CD4-positive, alpha-beta memory T cell (primary cell): ENCODE measurements at places on chromosomes 11 and 22. TPM values are rescaled to one million over a fixed set of nuclear protein-coding genes. Genes with fewer than 3 reads are reported as not detected.

The FGF19 gene
- not detected for total RNA-seq

The HSPB2 gene
- not detected for total RNA-seq

DNA sequence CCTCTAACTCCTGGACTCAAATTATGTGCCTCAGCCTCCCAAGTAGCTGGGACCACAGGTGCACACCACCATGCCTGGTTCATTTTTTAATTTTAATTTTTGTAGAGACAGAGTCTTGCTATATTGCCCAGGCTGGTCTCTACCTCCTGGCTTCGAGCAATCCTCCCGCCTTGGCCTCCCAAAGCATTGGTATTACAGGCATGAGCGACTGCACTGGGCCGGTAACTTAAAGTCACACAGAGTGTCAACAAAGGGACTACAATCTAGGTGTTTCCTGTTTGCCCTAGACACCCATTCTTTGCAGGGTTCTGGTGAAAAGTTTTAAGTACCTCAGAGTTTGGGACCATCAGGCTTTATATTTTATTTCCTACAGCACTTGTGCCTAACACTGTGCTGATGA, 8.4 kb downstream of the UVRAG start:
- peaks cover 4% of the 10 kb centered on the region for H3K36me3 ChIP-seq
- no peak overlapping the region for H3K27ac ChIP-seq
- H3K4me1 ChIP-seq: peaks cover 29% of the 10 kb centered on the region
- H3K27me3 ChIP-seq: no peaks in the 10 kb centered on the region
- no peak for DNase-seq

GRCh38 chr22:28670756-28671155, 8.9 kb downstream of the TTC28 start:
- H3K4me3 ChIP-seq: no peak overlapping the region
- H3K36me3 ChIP-seq: no peaks in the 10 kb centered on the region
- H3K27ac ChIP-seq: no peak overlapping the region
- no peak for DNase-seq
- H3K27me3 ChIP-seq: peaks cover 26% of the 10 kb centered on the region

GRCh38 chr11:70578371-70578770, 180.0 kb downstream of the CTTN start:
- no peak overlapping the region for H3K27ac ChIP-seq
- H3K4me1 ChIP-seq: no peaks in the 10 kb centered on the region
- H3K36me3 ChIP-seq: no peaks in the 10 kb centered on the region

DNA sequence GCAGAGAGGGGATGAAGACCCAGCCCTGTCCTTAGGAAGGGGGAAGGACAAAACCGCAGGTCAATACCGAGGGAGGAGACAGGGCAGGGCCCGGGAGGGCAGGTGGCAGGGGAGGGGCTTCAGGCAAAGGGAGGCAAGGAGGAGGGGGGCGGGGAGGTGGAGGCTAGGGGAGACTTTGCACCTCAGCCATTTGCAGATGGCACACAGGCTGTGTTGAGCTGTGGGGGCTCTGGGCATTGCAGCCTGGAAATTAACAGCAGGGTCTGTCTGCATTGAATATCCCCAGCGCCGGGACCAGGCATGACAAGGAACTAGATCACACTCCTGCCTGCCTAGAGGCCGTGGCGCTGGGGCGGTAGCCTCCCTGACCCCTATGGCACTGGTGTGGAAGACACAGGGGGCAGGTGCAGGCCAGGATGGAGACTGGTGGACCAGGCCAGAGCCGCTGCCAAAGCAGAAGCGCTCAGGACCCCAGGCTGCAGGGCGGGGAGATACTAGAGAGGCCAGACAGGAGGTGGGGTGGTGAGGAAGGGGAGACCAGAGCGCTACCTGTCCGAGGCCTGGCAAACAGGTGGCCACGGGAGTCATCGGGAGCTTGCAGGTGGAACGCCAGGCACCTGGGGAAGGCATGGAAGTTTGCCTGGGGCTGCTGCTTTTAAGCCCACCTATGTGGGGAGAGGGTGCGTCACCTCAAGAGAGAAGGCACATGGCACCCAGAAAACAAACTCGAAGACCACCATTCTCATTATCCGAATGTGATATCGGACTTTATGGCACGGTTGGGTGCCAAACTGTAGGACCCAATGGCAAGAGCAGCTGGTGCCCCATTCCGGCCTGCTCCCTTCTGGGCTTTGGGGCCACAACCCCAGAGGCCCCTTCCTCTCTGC, 11.5 kb downstream of the CBX6 start:
- no peaks in the 10 kb centered on the region for H3K4me1 ChIP-seq
- H3K4me3 ChIP-seq: no peak overlapping the region
- DNase-seq: no peak

The HBG2 gene
- not detected for total RNA-seq

DNA sequence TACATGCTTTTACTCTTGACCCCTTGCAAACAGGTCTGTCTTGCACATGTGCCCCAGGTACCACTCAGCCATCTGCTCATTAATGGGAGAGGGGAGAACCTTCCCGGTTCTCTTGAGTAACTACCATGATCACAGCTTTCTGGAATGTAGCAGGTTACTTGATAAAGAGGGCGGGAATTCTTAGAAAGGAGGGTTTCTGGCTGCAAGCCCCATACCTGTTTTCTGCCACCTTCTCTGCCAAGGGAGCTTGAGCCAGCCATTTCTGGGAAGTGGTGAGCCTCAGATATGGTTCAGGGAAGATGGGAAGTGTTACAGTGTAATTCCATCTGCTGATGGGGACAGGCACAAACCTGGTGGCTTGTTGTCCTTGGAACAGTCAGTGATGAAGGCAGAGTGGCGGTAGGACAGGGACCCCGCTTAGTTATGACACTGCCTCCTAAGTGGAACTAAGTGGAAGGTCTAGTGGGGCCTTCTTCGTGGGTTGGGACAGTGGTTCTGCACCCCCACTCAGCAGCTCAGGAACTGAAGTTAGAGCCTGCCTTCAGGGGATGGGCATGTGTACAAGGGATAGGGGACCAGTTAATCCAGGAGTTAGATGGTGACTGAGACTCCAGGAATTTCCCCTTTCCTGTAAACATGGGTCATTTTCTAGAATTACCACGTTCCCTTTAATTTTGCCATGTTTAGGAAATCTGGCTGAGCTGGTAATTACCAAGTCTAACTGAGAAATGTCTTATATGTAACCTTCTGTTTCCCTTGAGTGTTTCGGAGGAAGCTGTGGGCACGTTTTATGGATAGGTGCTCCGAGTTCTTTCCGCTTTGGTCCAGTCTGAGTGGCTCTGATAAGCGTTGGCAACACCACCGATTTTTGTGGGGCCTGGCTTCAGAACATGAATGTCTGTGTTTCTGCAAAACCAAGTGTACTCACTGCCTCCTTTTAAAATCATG, 35.3 kb downstream of the BCR start:
- no peak for DNase-seq
- H3K27ac ChIP-seq: peak overlapping the region; percentile 44
- peaks cover 87% of the 10 kb centered on the region for H3K4me1 ChIP-seq
- no peak overlapping the region for H3K4me3 ChIP-seq
- no peaks in the 10 kb centered on the region for H3K36me3 ChIP-seq
- no peaks in the 10 kb centered on the region for H3K27me3 ChIP-seq

- no peaks in the 10 kb centered on the region for H3K4me1 ChIP-seq
- peaks cover 52% of the 10 kb centered on the region for H3K36me3 ChIP-seq
- DNase-seq: peak; percentile 36
- H3K27ac ChIP-seq: no peak overlapping the region
Measured at GRCh38 chr22:38298312-38299005, 18.8 kb downstream of the CSNK1E start.

DNA sequence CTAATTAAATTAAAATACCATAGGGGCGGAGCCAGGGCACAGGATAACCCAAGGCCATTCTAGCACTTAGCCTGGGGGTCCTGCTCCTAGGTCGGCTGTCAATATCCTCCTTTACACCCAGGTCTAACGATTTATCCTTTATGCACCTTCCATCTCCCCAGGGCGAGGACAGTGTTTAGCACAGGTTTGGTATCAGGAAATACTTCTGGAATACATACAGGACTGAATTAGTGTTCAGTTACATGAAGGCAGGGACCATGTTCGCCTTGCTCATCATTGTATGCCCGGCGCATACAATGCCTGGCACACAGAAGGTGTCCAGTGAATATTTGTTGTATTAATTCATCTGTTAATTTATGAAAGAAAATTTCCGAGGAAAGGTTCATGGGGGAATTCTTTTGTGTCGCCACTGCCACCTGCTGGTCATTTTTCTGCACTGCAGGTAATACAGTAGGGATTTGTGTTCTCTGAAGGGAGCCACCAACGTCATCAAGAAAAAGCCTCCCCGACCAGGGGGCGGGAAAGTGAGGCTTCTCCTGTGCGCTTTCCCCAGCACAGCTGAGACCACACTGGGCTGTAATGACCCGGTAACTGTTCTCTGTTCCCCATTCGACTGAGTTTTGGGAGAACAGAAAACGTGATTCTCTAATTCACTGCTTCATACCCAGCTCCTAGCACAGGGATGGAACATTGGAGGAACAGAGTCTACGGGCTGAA, 68.7 kb upstream of the ASPHD2 start:
- peaks cover 11% of the 10 kb centered on the region for H3K27me3 ChIP-seq
- H3K36me3 ChIP-seq: no peaks in the 10 kb centered on the region
- peaks cover 4% of the 10 kb centered on the region for H3K4me1 ChIP-seq
- H3K4me3 ChIP-seq: no peak overlapping the region
- DNase-seq: peak; percentile 51
- no peak overlapping the region for H3K27ac ChIP-seq

DNA sequence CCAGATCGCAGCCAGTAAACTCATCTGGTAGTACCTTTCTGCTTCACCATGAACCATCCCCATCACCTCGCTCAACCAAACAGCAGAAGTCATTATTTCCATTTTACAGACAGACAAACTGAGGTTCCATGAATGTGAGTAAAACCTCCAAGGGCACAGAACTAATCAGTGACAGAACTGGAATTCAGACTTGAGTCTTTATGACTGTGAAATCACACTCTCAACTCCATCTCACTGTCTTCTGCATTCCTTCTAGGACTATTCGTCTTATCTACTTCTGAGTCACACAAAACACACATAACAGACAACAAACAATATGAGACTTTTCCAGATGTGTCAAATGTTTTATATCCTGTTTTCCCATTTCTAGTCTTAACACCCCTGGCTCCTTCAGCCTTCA, 9.3 kb upstream of the NUP50 start:
- no peak overlapping the region for H3K4me3 ChIP-seq
- peaks cover 6% of the 10 kb centered on the region for H3K4me1 ChIP-seq
- no peak for DNase-seq
- H3K27me3 ChIP-seq: no peaks in the 10 kb centered on the region
- H3K36me3 ChIP-seq: peaks cover 12% of the 10 kb centered on the region
- H3K27ac ChIP-seq: no peak overlapping the region

DNA sequence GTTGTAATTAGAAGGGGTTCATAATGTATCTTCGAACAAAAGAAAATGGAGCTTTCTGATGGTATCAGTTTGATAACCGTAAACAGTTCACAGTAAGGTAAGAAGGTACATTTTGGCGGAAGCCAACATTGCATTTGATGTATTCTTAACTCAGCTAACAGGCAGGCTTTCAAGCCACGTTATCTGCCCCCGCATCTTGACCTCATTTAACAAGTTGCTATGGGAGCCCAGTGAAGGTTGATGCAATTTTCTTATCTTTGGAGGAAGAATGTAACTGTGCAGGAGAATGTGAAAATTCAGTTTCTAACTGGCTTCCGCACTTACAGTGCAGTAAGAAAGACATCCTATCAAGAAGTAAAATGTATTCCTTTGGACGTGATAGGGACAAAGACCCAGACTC, 110.6 kb downstream of the ETS1 start:
- peaks cover 100% of the 10 kb centered on the region for H3K4me1 ChIP-seq
- peak overlapping the region; percentile 94 for H3K27ac ChIP-seq
- DNase-seq: peak; percentile 97
- H3K27me3 ChIP-seq: no peaks in the 10 kb centered on the region

- H3K4me1 ChIP-seq: peaks cover 17% of the 10 kb centered on the region
- no peaks in the 10 kb centered on the region for H3K27me3 ChIP-seq
- H3K4me3 ChIP-seq: no peak overlapping the region
- H3K27ac ChIP-seq: no peak overlapping the region
- H3K36me3 ChIP-seq: peaks cover 47% of the 10 kb centered on the region
Measured at GRCh38 chr22:38718414-38718813, 12.7 kb downstream of the GTPBP1 start.

GRCh38 chr11:24683583-24683982, 186.7 kb downstream of the LUZP2 start:
- H3K27me3 ChIP-seq: no peaks in the 10 kb centered on the region
- no peaks in the 10 kb centered on the region for H3K4me1 ChIP-seq
- no peaks in the 10 kb centered on the region for H3K36me3 ChIP-seq
- no peak overlapping the region for H3K4me3 ChIP-seq
- H3K27ac ChIP-seq: no peak overlapping the region

GRCh38 chr11:116329354-116330090, 443.3 kb downstream of the BUD13 start:
- no peaks in the 10 kb centered on the region for H3K36me3 ChIP-seq
- no peak overlapping the region for H3K27ac ChIP-seq
- no peak for DNase-seq

The KCNJ1 gene
- total RNA-seq: 0.17 TPM

- no peak overlapping the region for H3K4me3 ChIP-seq
- H3K36me3 ChIP-seq: no peaks in the 10 kb centered on the region
- H3K27ac ChIP-seq: no peak overlapping the region
- H3K4me1 ChIP-seq: no peaks in the 10 kb centered on the region
- H3K27me3 ChIP-seq: no peaks in the 10 kb centered on the region
- DNase-seq: no peak
Measured at GRCh38 chr11:134100171-134100570, 31.3 kb downstream of the JAM3 start.

DNA sequence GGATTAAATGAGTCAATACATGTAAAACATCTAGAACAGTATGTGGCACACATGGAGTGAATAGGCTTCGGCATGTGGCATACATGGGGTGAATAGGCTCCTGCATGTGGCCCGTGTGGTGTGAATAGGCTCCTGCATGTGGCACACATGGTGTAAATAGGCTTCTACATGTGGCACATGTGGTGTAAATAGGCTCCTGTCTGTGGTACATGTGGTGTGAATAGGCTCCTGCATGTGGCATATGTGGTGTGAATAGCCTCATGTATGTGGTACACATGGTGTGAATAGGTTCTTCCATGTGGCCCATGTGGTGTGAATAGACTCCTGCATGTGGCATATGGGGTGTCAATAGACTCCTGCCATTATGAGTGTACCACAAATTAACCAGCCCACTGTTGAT, 219.1 kb upstream of the KIRREL3 start:
- no peaks in the 10 kb centered on the region for H3K36me3 ChIP-seq
- H3K4me3 ChIP-seq: no peak overlapping the region
- DNase-seq: no peak
- no peaks in the 10 kb centered on the region for H3K4me1 ChIP-seq

The CARD18 gene
- total RNA-seq: not detected

GRCh38 chr22:47064416-47064815, 302.0 kb downstream of the TBC1D22A start:
- no peaks in the 10 kb centered on the region for H3K27me3 ChIP-seq
- peaks cover 4% of the 10 kb centered on the region for H3K36me3 ChIP-seq
- H3K27ac ChIP-seq: no peak overlapping the region

DNA sequence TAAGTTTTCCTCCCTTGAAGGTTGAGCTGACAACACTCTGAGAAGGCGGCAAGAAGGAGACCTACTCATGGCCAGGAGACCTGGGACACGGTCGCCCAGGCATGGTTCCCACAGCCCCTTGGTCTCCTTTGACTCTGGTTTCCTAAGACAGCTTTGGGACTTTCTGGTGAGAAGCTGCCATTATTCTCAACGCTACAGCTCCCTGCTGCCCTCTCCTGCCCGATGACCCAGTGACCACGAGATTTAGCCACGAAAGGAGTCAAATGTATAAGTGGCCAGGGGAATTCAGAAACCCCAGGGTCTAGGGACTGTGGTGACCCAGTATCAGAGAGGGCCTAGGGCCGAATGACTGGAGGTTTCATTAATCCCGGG, 699 bp upstream of the SDF2L1 start:
- peak overlapping the region; percentile 85 for H3K4me3 ChIP-seq
- H3K36me3 ChIP-seq: no peaks in the 10 kb centered on the region
- peaks cover 20% of the 10 kb centered on the region for H3K4me1 ChIP-seq
- DNase-seq: peak; percentile 6
- peak overlapping the region; percentile 63 for H3K27ac ChIP-seq
- H3K27me3 ChIP-seq: no peaks in the 10 kb centered on the region
